ENCODE measurements at places on chromosomes 4 and X. TPM values are rescaled to one million over a fixed set of nuclear protein-coding genes. Genes with fewer than 3 reads are reported as not detected.

DNA sequence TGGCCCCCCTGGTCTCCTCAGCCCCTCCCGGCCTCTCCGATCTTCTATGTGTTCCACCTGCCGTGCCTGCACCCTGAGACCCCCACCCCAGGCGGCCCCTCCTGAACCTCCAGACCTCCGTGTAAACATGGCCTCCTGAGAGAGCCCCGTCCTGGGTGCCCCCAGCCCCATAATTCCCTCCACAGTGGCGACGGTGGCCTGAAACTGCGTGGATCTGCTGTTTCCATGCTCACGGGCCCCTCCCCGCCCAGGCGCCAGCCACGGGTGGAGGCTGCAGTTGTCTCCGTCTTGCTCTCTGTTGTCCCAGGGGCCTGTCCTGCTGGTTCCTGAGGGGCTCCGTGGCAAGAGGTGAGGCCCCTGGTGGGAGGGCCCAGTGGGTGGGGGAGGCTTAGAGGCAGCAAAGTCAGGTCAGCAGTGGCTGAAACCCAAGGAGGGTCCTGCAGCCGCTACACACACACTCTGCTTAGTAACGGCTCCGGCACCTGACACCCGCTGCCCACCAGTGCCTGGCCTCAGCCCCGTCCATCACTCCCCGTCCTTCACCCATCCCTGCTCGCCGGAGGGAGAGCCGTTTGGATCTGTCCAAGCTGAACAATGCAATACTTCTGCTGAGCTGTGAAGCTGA lies 75.8 kb downstream of the FAM53A start:
- no peak for DNase-seq
- H3K27me3 ChIP-seq = no peaks in the 10 kb centered on the region
- H3K4me3 ChIP-seq = no peak overlapping the region
- H3K36me3 ChIP-seq = no peaks in the 10 kb centered on the region
- no peak overlapping the region for H3K27ac ChIP-seq

DNA sequence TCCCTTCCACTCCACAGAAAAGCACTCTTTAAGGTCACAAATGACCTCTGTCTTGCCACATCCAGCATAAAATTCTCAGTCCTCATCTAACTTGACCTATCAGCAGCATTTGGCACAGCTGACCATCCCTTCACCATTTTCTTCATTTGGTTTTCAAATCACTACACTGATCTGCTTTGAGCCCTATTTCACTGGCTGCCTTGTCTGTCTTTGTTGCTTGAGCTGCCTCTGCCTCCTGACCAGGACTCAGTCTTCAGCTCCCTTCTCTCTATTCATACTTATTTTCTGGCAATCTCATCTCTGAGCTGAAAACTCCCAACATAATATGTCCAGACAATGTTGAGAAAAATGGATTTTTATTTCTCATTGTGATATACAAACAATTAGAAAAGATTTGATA lies 27.7 kb upstream of the PDE5A start:
- no peak for DNase-seq
- no peaks in the 10 kb centered on the region for H3K4me1 ChIP-seq
- no peaks in the 10 kb centered on the region for H3K36me3 ChIP-seq
- H3K4me3 ChIP-seq = no peak overlapping the region

DNA sequence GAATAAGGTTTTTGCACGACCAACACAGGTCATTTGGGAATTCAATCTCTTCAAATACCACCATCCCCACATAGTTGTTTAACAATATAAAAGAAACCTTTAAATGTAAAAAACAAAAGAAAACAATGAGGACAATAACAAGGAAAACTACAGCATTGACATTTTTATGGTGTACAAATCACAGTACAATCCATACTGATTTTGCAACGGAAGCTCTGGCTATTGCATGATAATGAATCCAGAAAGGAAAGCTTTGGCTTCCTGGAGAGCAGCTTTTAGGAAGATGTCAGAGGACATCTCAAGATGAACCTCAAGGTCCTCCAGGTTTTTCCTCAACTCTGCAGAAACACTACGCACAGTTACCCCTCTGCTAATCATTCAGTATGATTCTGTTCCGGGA lies 111.5 kb upstream of the MYOZ2 start:
- no peaks in the 10 kb centered on the region for H3K4me1 ChIP-seq
- no peaks in the 10 kb centered on the region for H3K27me3 ChIP-seq
- H3K4me3 ChIP-seq = no peak overlapping the region
- DNase-seq = no peak
- H3K36me3 ChIP-seq = no peaks in the 10 kb centered on the region

The CCDC149 gene
- 15.8 TPM for total RNA-seq

The MAGEB1 gene
- not detected for total RNA-seq

The CFAP99 gene
- 2.0 TPM for total RNA-seq
